Lower lobe of right lung (tissue), 2 donors: ENCODE measurements at places on chromosomes 2 and 18.

- no peak for DNase-seq
These were observed 35.2 kb upstream of the EFEMP1 start for GRCh38 chr2:55958756-55959155.

GRCh38 chr2:86037141-86037794 lies 68.4 kb downstream of the POLR1A start:
- peak; percentile 86 for DNase-seq

DNA sequence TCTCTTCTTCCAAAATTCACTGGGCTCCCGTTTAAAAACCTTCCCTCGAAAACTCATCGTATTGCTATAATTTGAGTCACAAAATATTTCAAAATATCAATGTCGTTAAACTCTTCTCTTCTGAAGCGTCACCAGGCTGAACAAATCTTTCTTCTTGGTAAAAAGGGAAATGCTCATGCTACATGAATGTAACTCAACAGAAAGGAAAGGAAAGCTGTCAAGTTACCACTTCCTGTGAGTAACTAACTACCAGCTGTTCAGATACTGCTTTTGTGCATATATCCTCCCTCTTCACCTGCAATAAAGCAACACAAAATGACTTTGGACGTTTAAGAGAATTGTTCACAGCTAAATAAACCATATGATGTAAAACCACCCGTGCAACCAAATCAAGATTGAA lies 95.4 kb downstream of the DOCK10 start:
- no peak for DNase-seq

GRCh38 chr2:28638102-28638501 lies 113.5 kb upstream of the PPP1CB start:
- DNase-seq: no peak

DNA sequence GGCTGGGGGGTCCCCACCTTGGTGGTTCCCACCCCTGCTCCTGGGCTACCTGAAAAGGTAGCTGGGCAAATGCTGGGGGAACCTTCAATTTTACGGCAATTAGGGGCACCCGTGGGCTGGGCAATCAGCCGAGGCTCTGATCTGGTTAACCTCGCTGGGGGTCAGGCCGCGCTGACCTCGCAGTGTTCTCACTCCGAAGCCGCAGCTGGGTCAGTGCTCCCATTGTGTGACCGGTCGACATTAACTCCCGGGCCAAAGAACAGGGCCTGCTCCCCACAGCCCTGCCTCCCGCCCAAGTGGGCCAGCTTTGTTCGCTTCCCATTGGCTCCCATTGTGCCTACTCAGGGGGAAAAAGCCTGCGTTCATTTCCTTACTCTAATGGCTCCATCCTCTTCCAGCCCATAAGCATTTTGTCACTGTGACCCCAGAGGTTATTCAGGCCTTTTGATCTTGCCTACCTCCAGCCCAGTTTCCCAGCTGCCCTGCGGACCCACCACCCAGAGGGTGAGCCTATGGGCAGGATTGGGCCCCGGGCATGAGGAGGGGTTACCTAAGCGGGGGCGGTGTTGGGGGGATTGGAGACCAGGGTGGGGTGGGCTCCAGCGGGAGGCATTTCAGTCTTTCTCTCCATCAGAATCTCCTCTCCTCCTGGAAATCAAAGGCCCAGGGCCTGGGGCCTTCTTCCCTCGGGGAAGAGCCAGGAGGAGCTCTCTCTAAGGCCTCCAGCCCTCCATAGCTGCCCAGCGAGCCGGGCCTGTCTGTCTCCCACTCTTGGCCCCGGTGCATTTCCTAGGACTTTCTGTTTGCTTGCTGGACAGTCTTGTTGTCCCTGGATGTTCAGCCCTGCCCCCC lies 90.1 kb downstream of the MYCN start:
- DNase-seq: no peak

- DNase-seq: peak; percentile 63
These were observed 89.9 kb downstream of the MAPK4 start for GRCh38 chr18:50649821-50650220.

- no peak for DNase-seq
These were observed 40.0 kb downstream of the GKN2 start for GRCh38 chr2:68912732-68913131.

GRCh38 chr18:22179174-22179573 lies 9.8 kb downstream of the GATA6 start:
- no peak for DNase-seq

DNA sequence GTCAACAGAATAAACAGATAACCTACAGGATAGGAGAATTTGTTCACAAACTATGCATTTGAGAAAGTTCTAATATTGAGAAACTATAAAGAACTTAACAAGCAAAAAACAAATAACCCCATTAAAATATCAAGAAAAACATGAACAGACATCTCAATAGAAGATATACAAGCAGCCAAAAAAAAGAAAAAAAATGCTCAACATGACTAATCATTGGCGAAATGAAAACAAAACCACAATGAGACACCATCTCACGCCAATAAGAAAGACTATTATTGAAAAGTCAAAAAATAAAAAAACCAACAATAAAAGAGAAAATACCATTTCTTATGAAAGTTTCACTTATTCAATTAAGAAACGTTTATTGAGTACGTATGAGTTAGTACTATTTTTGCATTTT lies 800.5 kb downstream of the CBLN2 start:
- no peak for DNase-seq

GRCh38 chr2:128606837-128607236 lies 288.2 kb upstream of the HS6ST1 start:
- DNase-seq: peak; percentile 25

- DNase-seq: no peak
These were observed 409.0 kb upstream of the SMIM21 start for GRCh38 chr18:75836516-75836915.

GRCh38 chr18:61893309-61893970 lies 633 bp upstream of the RNF152 start:
- peak; percentile 55 for DNase-seq

DNA sequence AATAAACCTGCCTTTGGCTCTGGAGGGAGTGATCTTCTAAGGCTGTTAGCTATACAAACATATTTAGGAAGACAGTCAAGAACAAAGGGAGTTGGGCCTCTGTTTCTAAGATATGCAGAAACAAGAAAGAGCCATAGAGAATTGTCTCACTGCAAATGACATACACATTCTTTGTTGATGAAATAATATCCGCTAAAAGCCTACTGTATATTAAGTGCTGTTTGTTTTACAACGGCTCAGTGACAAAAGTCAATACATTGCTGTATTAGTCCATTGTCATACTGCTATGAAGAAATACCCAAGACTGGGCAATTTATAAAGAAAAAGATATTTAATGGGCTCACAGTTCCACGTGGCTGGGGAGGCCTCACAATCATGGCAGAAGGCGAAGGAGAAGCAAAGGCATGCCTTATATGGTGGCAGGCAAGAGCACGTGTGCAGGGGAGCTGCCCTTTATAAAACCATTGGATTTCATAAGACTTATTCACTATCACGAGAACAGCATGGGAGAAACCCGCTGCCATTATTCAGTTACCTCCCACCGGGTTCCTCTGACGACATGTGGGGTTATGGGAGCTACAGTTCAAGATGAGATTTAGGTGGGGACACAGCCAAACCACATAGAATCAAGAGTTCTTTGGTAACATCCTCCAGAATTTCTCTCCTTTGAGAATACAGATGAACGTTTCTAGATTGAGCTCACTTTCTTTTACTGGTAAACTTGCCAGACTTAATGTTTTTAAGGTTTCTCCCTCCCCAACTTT lies 157.8 kb downstream of the PIK3C3 start:
- no peak for DNase-seq

DNA sequence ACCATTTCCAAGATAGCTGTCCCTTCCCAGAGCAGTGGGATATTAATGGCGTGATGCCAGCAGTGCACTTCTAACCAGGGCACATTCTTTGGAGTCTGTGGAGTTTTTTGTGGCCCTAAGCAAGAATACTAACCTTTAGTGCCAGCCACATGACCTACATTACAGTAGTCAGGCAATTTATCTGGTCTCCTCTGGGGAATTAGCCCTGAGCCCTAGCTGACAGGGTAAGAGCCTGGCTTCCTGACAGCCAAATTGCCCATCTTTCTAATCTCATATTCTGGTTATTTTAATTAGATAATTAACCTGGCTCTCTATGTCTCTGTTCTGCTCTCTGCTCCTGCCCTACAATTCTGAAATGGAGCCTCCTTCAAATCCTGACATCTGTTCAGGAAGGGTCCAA lies 5.2 kb downstream of the PFN4 start:
- no peak for DNase-seq

GRCh38 chr18:32877371-32877770 lies 104.5 kb upstream of the KLHL14 start:
- no peak for DNase-seq

DNA sequence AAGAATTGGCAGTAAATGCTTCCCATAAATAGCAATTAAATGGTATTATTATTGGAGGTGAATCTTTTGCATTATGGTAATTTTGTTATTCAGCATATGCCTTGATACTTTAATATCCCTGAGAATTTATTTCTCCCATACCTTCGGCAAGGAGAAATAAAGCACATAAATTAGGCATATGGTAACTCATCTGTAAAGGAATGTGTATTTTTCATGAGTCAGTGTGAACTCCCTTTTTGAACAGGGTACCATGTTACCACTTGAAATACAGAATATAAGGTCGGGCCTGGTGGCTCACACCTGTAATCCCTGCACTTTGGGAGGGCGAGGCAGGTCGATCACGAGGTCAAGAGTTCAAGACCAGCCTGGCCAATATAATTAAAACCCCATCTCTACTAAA lies 18.4 kb downstream of the METTL21A start:
- DNase-seq: no peak

DNA sequence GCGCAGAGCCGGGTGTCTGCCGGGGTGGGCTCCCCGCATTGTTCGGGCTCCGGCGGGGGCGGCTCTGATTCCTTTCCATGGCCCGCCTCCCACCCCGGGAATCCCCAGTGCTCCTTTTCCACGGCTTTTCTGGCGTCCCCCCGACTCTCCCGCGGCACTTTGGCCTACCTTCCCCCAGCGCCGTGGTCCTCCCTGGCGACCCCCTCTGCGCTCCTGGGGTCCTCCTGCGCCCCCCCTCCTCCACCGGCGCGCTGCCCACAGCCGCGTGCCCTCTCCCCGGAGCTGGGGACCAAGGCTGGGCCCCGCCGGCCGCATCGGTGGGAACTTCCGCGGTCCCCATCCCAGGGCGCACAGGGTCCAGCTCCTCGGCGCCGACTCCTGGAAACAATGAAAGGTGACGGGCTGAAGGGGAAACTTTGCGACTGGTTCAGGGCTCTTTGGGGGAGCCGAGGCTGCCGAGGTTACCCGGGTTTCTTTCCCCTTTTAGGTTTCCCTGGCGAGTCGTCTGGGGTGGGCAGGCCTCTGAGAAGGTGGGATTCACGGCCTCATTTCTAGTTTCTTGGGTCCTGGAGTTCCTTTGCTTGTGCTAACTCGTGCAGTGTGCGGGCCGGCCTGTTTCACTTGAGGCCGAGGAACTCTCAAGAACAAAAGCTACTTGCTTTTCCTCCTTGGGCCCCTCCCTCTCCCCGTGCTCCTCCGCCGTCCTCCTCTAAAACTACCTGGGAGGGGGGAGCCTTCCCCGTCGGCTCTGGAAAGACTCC lies 2.2 kb downstream of the TGIF1 start:
- DNase-seq: peak; percentile 77

DNA sequence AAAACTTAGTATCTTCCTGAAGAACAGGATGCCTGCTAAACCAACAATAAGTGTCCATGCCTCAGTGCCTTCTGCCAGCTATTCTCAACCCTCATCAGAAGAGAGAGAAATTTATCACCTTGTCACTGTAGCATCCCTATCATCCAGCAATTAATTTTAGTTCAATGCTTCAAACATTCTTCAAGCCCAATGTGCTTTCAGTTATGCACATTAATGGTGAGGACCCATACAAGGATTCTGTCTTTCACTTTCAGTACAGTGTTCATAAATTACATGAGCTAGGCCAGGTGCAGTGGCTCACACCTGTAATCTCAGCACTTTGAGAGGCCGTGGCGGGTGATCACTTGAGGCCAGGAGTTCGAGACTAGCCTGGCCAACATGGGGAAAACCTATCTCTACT lies 47.0 kb upstream of the MSH6 start:
- no peak for DNase-seq

- no peak for DNase-seq
These were observed 47.1 kb downstream of the PLCL1 start for GRCh38 chr2:197851451-197851850.

DNA sequence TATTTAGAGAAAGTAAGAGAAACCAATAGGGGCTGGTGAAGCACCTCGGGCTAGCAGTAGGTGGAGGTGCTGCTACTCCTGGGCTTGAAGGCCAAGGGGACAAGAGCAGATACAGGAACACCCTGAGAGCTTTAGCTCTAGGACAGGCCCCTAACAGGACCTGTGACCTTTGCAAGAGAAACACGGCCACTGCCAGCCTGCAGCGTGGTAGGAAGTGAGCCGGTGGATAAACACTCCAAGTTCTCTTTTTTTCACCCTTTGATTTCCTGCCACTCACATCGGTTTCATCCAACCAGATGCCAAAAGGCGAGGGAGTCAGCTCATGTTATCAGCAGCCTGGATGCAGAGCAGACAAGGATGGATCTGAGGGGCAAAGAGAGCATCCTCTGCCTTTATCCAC lies 66.8 kb upstream of the SPRED2 start:
- DNase-seq: no peak

DNA sequence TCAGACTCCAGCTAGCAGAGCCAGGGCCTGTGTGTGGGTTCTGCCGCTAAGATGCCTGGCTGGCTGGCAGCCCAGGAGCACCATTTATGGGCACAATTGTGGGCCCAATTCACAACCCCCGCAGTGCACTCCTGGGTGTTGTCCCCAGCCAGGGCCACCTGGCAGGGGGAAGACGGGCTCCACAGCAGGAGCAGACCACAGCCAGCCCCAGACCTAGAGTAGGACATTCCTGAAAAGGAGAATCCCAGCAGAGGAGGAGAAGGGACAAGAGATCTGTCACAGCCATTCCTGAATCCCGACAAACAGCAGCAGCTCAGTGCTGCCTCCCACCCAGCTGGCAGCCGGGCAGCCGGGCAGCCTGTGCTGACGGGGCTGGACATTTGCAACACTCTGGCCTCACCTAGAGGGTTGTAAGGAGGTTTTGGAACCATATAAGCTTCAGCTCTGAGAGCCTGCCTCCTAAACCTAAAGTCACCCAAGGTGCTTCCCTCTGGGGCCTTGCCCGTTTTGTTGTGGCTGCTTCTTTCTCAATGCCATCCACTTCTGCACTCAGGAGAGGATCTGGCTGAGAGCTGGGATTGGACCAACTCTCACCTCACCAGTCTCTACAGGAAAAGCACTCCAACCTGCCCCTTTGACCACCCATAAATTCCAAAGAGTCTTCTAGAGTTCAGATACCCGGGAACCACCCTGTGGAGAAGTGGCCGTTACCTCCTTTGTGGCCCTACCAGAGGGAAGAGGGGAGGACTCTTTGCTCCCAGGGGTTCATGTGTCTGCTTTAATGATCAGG lies 4.1 kb upstream of the TMEM177 start:
- DNase-seq: no peak

- DNase-seq: no peak
These were observed 38.4 kb downstream of the PPM1B start for GRCh38 chr2:44207102-44207501.

GRCh38 chr18:67217551-67218166 lies 298.9 kb downstream of the DSEL start:
- DNase-seq: no peak

DNA sequence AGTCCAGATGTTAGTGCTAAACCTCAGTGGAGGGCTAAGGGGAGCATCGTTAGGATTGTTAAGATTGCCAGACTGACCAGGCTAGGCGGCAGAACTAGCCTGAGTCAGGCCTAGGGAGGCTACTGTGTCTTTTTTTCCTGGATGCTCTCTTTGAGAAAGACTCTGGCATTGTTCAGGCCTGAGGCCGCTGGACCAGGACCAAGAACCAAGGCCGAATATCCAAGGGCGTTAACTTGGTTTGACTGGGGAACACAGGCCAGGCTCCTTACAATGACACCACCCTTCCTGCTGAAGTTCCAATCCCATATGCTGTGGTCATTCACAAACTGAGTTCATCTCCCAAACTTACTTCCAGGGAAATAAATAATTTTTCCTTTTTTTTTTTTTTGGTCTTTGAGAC lies 10.6 kb downstream of the HTRA2 start:
- no peak for DNase-seq
